ENCODE measurements at places on chromosomes 11 and 22.

DNA sequence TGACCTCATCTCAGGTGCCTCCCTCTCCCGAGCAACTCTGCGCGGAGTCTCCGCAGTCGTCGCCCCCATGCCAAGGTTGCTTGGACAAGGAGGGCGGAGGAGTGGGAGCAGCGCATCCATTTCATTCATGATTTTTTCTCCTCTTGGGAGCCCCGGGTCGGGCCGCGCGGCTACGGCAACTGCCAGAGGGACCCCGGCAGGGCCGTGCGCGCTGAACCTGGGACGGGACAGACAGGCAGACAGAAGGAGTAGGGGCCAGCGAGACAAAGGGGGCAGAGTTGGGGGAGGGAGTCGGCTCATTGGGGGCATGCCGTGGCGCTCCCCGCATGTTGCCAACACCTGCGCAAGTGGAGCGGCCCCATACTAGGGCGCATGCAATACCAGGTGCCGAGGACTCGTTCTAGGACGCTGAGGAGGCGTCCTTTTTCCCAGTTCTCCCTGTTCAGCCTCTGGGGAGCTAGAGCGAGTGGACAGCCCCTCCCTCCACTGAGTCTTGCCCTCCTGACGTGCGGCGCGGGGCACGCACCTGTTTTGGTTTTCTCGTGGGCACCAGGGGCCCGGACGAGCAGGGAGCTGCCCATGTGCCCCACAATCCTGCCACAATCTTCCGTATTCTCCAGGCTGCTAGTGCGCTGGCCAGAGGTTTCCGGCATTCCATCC is 501 bp upstream of the PTPN5 start:
- DNase-seq = no peak

DNA sequence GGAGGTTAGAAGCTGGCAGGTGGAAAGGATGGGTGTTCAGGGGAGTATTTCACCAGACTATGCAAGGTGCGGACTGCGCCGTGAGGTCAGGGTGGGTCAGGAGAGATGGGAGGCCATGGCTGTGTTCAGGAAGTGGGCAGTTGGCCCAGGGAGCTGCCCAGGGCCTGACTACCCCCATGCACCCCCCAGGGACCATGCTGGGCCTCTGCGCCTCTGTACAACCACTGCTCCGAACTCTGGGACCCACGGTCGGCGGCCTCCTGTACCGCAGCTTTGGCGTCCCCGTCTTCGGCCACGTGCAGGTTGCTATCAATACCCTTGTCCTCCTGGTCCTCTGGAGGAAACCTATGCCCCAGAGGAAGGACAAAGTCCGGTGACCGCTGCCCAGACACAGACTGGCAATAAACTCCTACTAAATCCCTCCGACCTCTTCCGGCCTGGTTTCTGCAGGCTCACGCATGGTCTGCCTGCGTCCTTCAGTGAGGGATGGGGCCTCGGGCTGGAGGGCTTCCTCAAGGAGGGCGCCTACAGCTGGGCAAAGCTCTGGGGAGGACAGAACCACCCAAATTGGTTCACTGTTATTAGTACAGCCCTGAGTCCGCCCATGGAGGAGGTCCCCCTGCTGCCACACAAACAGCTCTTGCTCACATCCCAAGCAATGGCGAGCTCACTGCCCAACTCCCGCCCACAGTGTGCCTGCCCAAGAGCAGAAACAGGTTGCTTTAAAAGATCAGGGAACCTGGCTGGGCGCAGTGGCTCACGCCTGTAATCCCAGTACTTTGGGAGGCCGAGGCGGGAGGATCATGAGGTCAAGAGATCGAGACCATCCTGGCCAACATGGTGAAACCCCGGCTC is 4.2 kb downstream of the PHLDA2 start:
- no peak for DNase-seq

GRCh38 chr11:91686281-91686680 is 538.3 kb upstream of the FAT3 start:
- no peak for DNase-seq

DNA sequence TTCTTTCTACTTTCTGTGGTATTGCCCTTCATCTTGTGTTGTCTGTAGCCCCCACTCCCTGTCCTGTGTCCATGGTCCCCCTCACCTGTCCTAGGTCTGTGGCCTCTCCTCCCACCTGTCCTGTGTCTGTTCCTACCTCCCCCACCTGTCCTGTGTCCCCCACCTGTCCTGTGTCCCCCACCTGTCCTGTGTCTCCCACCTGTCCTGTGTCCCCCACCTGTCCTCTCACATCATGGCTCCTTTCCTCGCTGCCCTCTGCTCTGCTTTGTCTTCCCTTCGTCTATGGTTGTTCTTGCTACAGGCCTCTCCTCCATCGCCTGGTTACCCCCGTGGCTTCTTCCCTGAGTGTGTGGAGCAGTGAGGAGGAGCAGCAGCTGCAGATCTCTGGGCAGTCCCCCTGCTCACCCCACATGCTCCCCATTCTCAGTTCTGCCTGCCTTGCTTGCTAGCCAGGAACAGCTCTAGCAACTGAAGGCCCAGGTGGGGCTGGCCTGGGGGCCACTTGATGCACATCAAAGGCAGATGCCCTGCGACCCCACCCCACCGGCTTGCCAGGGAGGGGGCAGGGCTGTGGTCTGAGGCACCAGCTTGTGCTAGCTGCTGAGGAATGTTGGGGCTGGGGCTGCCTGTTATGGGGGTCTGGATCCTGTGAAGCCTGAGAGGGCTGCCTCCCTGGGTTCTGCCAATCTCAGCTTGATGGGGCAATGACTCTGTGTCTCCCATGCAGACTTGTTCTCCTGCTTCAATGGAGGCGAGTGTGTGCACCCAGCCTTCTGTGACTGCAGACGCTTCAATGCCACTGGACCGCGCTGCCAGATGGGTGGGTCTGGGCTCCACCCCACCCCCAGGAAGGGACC is 5.6 kb downstream of the OTOG start:
- no peak for DNase-seq

Data from liver (tissue), 10 donors.